ENCODE measurements at places on chromosomes 7 and 10.

- DNase-seq = no peak
Measured at GRCh38 chr7:25996006-25996408, 156.0 kb upstream of the NFE2L3 start.

- DNase-seq = no peak
Measured at GRCh38 chr10:19817231-19817933, 1.1 kb downstream of the PLXDC2 start.

GRCh38 chr7:21377545-21377944 is 50.3 kb upstream of the SP4 start:
- no peak for DNase-seq

GRCh38 chr10:71975871-71976725 is 11.9 kb downstream of the CHST3 start:
- DNase-seq = peak; percentile 43

DNA sequence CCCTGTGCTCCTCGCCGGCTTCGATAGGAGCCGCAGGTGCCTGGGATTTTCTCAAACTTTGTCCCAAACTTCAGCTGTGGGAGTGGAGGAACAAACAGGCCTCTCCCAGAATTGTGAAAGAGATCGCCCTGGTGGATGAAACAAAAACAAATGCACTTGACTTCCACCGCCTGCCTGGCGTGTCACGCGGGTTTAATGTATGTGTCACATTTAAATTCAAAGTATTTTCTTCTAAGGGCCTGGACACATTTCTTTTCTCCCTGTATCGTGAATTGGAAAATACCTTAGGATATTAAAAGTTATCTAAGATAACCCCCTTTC is 694 bp upstream of the WASL start:
- peak; percentile 71 for DNase-seq

Measured in fibroblast of skin of right biceps (primary cell).